ENCODE measurements at places on chromosomes 3 and 15.

GRCh38 chr15:67013696-67014095, 51.7 kb upstream of the SMAD3 start:
- peak; percentile 29 for DNase-seq

GRCh38 chr3:79326642-79327041, 441.2 kb downstream of the ROBO1 start:
- DNase-seq, result no peak

DNA sequence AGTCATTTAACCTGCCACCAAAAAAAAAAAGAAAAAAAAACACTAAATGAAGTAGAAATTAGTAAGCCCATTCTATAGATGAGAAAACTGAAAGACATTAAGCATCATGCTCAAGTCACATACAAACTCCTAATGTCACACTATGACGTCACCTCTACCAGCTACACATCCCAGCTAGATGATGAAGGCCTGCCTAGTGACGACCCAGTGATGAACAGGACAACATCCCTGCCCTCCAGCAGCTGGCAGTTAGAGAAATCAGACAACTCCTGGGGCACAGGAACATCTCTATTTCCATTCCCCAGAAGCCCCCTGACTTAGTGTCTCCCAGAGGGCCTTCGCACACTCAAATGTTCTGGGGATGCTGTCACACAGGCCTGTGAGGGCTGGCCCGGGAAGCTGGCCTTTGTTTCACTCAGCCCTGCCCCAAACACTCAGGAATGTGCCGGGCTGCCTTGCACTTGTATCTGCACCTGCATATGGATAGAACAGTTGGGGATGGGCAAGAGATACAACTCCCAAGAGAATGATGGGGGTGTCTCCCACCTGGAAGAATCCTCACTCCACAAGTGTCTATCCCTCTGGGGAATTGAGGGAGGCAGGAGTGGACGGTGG, 7.0 kb upstream of the HAPLN3 start:
- no peak for DNase-seq

GRCh38 chr3:142857056-142857455, 31.8 kb downstream of the PCOLCE2 start:
- no peak for DNase-seq

DNA sequence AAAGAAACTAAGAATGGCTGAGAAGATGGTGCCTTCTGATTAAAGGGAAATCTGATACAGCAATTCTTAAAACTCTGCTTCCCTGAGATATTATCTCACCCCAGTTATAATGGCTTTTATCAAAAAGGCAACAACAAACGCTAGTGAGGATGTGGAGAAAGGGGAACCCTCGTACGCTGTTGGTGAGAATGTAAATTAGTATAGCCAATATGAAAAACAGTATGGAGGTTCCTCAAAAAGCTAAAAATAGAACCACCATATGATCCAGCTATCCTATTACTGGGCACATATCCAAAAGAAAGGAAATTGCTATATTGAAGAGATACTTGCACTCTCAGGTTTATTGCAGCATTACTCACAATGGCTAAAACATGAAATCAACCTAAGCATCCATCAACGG, 65.1 kb downstream of the GOLIM4 start:
- no peak for DNase-seq

DNA sequence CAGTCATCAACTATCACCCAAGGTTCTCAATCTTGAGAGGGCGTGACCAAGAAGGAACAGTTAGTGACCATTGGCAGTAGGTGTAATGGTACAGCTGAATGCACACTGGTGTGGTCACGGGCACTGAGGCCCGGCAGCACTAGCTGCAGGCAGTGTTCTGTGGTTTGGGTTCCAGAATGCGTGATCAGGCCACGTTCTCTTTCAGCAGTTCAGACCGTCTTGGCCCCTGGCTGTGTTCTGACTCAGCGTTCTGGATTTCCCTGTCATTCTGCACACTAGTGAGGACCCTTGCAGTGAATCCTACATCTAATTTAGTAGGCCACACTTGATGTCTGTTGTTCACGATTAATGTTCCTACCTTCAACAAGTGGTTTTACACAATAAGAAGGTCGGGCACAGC, 220.5 kb upstream of the SLCO3A1 start:
- DNase-seq, result no peak

DNA sequence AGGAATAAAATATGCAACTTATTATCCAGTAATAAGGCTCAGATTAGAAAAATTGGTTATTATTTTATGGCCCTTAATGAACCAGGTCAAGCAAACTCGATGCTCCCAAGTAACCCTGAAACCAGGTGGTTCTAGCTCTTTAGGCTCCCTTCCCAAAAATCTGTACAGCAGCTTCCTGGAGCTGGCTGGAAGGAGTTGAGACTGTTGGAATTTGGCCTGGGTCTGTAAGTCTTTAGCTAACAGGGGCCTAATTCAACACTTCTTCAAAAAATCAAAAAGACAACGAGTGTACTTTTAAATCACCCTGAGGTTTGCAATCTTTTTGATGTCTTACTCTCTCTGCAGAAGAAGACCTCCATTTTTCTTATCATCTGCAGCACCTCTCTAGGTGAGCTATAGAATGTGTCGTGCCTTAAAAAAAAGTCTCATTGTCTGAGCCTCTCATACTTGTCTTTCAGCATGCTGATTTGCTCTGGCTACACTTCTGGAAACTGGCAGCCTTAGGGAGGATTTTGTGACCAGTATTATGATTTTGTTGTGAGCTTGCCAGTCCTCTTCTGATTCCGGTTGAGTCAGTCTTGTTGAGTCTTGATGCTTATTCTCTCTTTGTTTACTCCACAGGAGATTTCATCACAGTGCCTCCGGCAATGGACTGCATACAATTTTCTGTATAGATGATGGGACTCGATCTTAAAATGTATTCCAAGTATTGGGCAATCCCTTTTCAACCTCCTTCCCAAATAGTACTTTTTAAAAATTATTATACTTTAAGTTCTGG, 235.0 kb upstream of the KBTBD8 start:
- DNase-seq, result peak; percentile 49

GRCh38 chr3:18510947-18511346, 85.8 kb upstream of the SATB1 start:
- no peak for DNase-seq

DNA sequence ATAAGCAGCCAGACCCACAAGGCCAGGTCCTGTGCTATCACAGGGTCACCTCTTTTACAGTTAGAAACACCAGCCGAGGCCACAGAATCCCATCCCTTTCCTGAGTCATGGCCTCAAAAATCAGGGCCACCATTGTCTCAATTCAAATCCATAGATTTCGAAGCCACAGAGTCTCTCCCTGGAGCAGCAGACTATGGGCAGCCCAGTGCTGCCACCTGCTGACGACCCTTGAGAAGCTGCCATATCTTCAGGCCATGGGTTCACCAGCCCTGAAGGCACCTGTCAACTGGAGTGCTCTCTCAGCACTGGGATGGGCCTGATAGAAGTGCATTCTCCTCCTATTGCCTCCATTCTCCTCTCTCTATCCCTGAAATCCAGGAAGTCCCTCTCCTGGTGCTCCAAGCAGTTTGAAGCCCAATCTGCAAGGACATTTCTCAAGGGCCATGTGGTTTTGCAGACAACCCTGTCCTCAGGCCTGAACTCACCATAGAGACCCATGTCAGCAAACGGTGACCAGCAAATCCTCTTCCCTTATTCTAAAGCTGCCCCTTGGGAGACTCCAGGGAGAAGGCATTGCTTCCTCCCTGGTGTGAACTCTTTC, 39.6 kb downstream of the TGM4 start:
- DNase-seq, result no peak

GRCh38 chr3:66302288-66302687, 81.5 kb downstream of the SLC25A26 start:
- no peak for DNase-seq

- DNase-seq, result no peak
These were observed 65.4 kb upstream of the P2RY1 start for GRCh38 chr3:152769523-152769922.

- peak; percentile 42 for DNase-seq
These were observed 153.8 kb downstream of the EBLN2 start for GRCh38 chr3:73215281-73215680.

GRCh38 chr15:28918141-28918983, 32.6 kb downstream of the APBA2 start:
- no peak for DNase-seq

DNA sequence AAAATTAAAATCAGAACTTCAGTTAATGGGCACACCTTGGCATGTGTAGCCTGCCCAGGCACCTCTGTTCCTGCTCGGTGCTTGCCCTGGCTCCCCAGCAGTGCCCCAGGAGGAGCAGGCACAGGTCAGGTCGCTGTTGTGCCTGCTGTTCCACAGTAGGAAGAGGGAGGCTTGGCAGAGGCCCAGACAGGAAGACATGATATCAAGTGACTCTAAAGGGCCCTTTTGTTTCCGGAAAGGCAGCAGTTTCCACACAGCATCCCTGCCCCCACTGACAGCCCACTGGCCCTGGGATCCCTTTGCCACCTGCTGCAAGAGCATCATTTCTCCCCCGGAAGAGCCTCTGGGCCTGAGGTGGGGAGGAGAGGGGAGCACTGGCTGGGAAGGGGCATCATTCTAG, 40.5 kb upstream of the HES1 start:
- DNase-seq, result no peak

DNA sequence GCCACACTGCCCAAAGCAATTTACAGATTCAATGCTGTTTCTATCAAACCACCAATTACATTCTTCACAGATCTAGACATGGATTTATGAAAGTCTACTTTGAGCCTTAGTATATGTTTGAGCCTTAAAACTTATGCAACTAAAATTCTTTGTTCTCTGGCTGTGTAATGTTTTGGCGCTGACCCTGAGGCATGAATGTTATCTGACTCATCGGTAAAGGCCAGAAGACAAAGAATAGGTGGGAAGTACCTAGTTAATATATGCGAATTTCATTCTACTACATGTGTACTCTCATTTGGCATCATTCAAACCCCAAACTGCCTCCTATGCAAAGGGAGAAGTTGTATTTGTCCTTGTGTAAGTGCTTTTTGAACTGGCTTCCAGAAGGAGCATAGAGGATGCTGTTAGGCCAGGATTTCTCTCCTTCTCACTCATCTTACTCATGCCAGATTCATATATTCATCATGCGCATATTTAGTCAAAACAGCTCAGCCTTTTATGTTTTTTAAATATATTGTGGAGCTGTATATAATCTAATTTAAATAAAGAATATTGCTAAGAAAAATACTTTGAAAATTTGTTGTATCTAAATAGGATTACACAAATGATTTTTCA, 204.2 kb downstream of the NFKBIZ start:
- peak; percentile 14 for DNase-seq

DNA sequence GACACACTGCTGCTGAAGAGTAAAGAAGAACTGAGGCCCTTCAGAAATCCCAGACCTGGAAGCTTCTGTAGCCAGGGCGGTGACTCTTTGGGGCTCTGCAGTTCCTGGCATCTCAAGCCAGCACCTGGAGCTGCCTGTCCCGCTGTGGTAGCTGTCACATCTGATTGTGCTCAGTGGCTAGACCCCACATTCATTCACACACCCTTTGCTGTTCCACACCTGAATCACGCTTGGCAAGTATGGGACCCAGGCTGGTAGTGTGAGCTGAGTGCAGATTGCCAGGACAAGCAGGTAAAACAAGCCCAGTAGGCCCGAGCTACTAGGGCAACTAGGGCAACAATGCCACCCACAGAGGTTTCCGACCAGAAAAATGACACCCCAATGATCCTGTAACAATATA, 218.2 kb downstream of the VGLL3 start:
- DNase-seq, result no peak

GRCh38 chr3:71447197-71447596, 136.3 kb downstream of the FOXP1 start:
- DNase-seq, result no peak

GRCh38 chr3:127651516-127652172, 21.1 kb upstream of the ABTB1 start:
- DNase-seq, result no peak

GRCh38 chr15:68687136-68687735, 108.4 kb downstream of the CORO2B start:
- no peak for DNase-seq

DNA sequence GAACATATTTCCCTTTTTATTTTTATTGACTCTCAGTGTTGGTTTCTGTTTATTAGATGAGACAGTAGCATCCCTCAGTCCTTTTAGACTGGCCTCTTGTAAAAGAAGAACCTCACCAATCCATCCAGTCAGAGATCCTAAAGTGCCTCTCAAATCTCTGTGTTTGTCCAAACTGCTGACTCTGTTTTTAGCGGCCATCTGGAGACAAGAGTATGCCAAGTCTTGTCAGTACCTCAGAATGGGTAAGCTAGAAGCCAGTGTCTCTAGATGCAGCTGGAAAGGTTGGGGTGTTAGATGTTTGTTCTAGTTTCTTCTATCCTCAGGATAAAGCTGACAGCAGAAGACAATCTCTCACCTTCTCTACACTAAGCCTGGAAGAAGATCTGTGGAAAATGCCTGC, 537.7 kb upstream of the ZNF385D start:
- DNase-seq, result no peak

- no peak for DNase-seq
These were observed 242.0 kb upstream of the MRPL3 start for GRCh38 chr3:131744765-131745164.

DNA sequence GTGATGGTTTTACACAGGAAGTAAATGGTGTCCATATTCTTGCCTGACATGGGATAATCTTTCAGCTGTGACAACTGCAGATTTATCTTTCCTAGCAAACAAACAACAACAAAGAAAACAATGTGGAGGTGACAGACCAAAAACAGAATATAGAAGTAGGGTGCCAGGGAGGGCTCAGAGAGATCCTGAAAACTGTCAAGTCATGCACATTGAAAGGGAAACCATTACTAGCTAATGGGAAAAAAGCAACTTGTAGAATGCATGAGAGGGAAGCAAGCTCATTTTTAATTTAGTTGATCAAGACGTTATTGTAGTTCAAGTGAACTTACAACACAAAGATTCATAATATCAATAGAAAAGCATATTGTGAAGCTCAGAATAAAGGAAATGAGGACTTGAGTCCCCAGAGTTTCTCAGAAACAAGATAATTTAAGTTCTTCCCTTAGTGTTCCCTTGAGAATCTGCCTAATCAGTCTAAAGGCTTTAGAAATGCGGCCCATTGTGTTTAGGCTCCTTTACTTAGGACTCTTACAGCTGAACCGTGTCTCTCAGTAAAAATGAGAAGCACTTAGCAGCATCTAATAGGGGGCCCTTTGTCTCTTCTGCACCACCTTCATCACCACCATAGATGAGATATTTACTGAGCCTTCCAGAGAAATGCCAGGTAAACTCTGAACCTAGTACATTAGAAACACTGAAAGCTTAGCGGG, 115.6 kb upstream of the CADPS start:
- DNase-seq, result no peak

DNA sequence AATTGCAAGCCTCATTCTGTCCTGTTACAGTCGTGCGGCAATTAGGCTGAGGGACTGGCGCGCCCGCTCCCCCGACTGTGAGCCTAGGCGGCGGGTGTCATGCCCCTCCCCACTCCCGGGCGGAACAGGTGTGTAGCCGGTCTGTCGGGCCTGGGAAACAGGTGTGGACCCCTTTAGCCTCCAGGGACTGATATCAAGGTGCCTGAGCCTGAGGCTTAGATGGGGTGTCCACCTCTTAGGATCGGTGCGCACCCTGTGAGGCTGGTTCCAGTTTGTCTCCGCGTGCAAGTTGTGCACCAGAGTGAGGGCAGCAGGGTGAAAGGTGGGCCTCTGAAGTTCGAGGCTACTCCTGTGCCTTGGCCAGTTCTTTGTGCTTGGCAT, 686 bp downstream of the VPS8 start:
- DNase-seq, result no peak

- DNase-seq, result no peak
These were observed 46.4 kb downstream of the CBLB start for GRCh38 chr3:105822171-105823123.

GRCh38 chr3:165696496-165696895, 140.7 kb downstream of the BCHE start:
- no peak for DNase-seq

GRCh38 chr3:173893066-173893465, 495.5 kb downstream of the NLGN1 start:
- DNase-seq, result peak; percentile 79
